ENCODE measurements at places on chromosomes 4 and X. TPM values are rescaled to one million over a fixed set of nuclear protein-coding genes. Genes with fewer than 3 reads are reported as not detected.

The TCEAL3 gene
- polyA plus RNA-seq: 23.0 TPM

GRCh38 chrX:112967341-112967740, 126.7 kb upstream of the AMOT start:
- DNase-seq: no peak

- DNase-seq: no peak
These were observed 170.4 kb upstream of the LDB2 start for GRCh38 chr4:17068891-17069290.

GRCh38 chr4:80446664-80447063, 111.1 kb downstream of the CFAP299 start:
- no peak for DNase-seq

- DNase-seq: peak; percentile 34
These were observed 334.5 kb upstream of the SLC7A11 start for GRCh38 chr4:138576684-138577083.

GRCh38 chr4:22420291-22420690, 95.6 kb downstream of the ADGRA3 start:
- DNase-seq: no peak

DNA sequence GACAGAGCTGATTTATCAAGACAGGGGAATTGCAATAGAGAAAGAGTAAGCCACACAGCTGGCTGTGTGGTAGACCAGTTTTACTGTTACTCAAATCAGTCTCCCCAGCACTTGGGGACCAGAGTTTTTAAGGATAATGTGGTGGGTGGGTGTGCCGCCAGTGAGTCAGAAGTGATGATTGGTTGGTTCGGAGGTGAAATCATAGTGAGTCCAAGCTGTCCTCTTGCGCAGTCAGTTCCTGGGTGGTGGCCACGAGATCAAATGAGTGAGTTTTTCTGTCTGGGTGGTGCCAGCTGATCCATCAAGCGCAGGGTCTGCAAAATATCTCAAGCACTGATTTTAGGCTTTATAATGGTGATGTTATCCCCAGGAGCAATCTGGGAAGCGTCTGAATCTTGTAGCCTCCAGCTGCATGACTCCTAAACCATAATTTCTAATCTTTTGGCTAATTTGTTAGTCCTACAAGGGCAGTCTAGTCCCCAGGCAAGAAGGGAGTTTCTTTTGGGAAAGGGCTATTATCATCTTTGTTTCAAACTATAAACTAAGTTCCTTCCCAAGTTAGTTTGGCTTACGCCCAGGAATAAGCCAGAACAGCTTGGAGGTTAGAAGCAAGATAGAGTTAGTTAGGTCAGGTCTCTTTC, 44.0 kb upstream of the PPP1R2C start:
- DNase-seq: no peak

GRCh38 chr4:46329118-46329976, 60.6 kb downstream of the GABRA2 start:
- peak; percentile 7 for DNase-seq

DNA sequence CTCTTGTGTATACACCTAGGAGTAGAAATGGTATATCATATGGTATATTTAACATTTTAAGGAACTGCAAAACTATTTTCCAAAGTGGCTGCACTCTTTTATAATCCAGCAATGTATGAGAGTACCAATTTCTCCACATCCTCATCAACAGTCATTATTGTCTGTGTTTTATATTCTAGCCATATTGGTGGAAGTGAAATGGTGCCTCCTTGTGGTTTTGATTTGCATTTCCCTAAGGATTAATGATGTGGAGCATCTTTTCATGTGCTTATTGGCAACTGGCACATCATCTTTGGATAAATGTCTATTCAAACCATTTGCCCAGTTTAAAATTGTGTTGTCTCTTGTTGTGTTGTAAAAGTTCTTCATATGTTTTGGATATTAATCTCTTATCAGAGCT, 9.6 kb downstream of the BMP15 start:
- no peak for DNase-seq

The GPR50 gene
- not detected for polyA plus RNA-seq

DNA sequence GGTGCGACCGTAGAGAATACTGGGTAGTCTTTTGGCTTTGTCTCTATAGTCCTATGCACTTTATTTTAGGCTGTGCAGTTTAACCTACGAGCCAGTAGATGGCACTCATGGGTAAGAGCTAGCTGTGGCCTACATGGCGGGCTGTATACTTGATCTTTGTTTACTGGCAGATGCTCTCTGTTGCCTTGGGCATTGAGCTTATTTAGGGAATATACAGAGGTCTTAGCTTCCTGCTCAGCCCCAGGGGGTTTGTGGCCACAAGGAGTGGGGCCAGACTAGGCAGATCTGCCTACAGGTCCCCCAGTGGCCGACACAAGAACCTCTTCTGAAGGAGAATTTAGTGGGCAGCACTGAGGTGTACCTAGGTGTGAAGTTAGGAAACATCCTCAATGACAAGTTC, 227.6 kb upstream of the HDX start:
- DNase-seq: no peak

GRCh38 chr4:76449362-76449767, 14.3 kb downstream of the SHROOM3 start:
- DNase-seq: no peak

GRCh38 chr4:17057035-17057434, 158.6 kb upstream of the LDB2 start:
- DNase-seq: no peak

The MXRA5 gene
- 25.9 TPM for polyA plus RNA-seq

The CCDC158 gene
- polyA plus RNA-seq: not detected

DNA sequence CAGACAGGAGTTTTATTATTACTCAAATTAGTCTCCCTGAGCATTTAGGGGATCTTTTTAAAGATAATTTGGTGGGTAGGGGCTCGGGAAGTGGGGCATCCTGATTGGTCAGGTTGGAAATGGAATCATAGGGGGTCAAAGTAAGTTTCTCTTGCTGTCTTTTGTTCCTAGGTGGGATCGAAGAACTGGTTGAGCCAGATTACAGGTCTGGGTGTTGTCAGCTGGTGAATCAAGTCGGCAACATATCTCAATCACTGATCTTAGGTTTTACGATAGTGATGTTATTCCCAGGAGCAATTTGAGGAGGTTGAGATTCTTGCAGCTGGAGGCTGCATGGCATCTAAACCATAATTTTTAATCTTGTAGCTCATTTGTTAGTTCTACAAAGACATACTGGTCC, 629.5 kb upstream of the AMOT start:
- DNase-seq: no peak

- no peak for DNase-seq
These were observed 103.0 kb upstream of the MBNL3 start for GRCh38 chrX:132591719-132592275.

The AFP gene
- polyA plus RNA-seq: 1.1 TPM

- DNase-seq: peak; percentile 33
These were observed 36.3 kb downstream of the IL21 start for GRCh38 chr4:122584519-122584918.

The SLC49A3 gene
- polyA plus RNA-seq: 0.11 TPM

The CT55 gene
- polyA plus RNA-seq: not detected

DNA sequence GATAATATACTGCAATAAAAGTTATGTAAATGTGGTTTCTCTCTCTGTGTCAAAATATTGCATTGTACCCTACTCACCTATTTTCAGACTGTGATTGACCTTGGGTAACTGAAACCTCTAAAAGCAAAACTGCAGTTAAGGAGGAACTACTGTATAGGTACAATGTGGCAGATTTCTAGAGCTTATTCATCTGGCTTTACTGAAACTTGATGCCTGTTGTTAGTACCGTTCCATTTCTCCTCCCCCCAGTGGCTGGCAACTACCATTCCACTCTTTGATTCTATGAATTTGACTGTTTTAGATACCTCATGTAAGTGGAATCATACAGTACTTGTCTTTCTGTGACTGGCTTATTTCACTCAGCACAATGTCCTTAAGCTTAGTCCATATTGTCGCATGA, 61.9 kb downstream of the HOPX start:
- no peak for DNase-seq

GRCh38 chr4:186845137-186845842, 121.6 kb upstream of the FAT1 start:
- peak; percentile 82 for DNase-seq

The SSX1 gene
- not detected for polyA plus RNA-seq

The HDAC6 gene
- polyA plus RNA-seq: 20.5 TPM

The PJA1 gene
- 30.7 TPM for polyA plus RNA-seq

The APBB2 gene
- 52.7 TPM for polyA plus RNA-seq

The RRH gene
- 0.07 TPM for polyA plus RNA-seq

- no peak for DNase-seq
These were observed at the start of gene SHISA3 for GRCh38 chr4:42396752-42397634. Gene SHISA3, plus strand, starts transcription at chr4:42397488. Its CDS starts 569 bp downstream, at chr4:42398057.

GRCh38 chr4:6290769-6291547, 21.3 kb downstream of the WFS1 start:
- no peak for DNase-seq

The VGLL1 gene
- polyA plus RNA-seq: not detected

GRCh38 chrX:130688360-130688759, 214.6 kb downstream of the ENOX2 start:
- no peak for DNase-seq

Data from AG04450 (cell line).